ENCODE measurements at places on chromosomes 2 and 18.

DNA sequence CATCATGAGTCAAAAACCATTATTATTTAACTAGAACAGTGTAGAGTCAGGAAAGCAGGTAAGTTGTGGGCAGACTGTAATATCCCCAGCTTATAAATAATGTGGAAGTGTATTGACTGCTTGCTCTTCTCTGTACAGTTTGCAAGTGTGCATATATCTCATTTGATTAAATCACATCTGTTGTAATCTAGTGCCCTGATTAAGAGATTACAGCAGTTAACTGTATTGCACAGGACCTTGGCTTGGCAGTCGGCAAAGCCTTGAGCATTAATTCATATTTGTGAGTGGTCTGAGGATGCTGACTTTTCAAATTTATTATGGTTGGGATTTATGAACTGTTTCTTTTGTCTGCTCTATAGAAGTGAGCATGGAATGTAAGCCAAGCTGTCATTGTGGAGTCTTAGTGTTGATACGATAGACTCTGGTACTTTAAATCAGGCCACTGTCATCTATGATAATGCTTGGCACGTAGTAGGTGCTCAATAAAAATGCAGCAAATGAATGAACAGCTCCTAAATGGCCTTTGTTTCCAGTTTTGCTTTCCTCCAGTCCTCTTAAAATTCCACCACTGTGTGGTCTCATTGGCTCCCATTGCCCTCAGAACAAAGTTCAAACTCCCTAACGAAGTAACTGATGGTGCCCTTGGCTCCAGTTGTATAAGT, 48.3 kb downstream of the RAB31 start:
- no peak for DNase-seq

DNA sequence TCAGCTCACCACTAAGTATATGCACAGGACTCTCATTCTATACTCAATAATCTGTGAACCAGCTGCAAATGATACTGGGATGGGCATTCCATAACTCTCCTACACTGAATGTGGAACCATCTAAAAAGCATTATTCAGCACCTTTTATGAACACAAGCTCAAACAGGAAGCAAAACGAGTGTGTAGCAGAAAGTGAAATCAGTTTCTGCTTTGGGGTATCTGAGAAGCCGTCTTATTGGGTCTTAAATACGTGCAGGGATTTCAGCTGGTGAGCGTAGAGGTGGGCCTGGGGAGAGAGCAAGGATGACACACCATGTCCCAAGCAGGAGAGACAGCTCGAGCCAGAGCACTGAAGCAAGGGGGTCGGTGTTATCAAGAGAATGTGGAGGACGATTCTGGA, 120.0 kb upstream of the TTN start:
- DNase-seq: no peak

DNA sequence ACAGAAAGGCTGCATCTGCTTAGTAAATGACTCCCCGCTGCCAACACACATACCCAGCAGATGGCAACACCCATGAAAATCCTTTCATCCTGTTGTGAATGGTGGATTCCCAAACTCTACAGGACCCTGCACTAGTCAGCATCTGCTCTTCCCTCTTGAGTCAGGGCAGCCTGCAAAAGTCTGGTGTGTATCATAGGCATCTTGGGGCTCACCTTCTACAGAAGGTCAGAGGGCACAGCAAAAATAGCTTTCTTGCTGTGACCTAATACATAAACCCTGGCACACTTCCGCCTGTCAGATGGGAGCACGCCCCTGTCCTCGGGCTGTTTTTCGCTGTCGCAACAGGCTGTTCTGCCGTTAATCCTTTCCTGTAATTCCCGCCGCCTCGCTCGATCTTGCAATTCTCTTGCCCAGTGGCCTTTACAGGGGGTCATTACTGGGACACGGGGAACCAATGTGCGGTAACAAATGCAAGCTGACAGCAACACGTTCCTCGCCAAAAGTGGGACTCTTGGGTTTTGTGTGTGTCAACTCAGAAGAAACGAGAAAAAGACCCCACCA, 19.9 kb upstream of the SCYGR1 start:
- DNase-seq: no peak

GRCh38 chr2:112257575-112257974, 2.7 kb upstream of the ZC3H8 start:
- DNase-seq: peak; percentile 32

DNA sequence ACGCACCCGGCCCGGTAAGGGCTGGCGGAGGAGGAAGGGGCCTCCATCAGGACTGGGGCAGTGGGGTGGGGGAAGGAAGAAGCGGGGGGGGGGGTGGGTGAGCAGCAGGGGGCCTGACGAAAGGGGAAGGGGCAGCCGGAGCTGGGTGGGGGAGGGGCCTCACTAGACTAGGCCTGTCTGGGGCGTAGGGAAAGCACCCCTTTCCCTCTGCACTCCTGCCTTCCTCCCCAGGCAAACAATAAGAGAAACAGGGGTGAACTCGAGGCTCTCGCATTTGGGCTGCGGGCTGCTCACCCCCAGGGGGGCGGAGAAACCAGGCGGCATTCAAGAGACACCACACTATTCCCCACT, 82.7 kb upstream of the POMC start:
- no peak for DNase-seq

GRCh38 chr18:69737851-69738250, 209.8 kb downstream of the CD226 start:
- no peak for DNase-seq

DNA sequence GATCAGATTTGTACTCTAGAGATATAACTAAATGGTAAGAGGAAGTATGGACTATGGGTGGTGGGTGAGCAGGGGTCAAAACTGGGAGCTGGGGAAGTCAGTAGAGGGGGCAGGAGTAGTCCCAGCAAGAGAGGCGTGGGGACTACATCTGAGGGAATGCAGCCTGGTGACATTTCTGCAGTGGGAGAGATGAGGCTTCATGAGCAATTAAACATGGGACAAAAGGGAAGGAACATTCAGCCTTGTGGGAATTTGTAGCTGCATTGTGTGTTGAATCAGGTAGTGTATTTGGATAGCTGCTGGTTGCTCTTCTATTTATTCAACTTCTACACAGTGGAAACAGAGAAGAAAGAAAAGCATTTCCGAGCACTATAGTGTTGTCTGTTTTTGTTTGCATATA, 3.6 kb downstream of the CNOT11 start:
- DNase-seq: no peak

DNA sequence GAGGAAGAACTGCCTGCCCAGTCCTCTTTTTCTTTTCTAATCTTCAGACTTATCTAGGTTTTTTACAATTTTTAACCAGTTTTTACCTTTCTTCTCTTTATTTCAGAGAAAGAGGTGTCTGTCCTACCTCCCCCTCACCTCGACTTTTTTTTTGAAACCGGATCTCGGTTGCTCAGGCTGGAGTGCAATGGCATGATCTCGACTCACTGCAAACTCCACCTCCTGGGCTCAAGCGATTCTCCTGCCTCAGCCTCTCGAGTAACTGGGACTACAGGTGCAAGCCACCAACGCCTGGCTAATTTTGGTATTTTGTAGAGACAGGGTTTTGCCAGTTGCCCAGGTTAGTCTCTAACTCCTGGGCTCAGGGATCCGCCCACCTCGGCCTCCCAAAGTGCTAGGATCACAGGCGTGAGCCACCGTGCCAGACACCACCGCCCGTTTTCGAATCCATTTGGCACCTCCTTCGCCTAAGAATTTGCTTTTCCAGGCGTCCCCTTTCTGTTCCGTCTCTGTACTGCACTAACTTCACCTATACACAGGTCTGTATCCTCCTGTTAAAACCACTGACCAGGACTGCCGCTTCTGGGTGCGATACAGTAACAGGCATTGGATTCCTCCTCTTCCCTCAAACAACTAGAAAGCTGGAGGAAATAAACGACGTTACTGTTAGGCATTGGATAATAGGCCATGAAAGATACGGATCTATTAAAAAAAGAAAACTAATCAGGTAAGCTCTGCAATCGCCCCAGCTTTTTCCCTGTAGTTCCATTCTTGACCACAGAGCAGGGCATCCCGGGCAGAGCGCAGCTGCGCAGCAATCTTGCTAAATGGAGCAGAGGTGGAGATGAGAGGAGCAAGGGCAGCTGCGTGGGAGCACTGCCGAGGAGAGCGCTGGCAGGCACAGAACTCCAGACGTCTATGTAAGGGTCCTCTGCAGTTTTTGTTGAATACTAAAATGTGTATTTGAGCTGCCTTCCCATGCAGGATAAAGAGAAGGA, 69.9 kb downstream of the ZC3H6 start:
- DNase-seq: no peak

GRCh38 chr2:206718296-206718695, at the start of gene DYTN:
DYTN (minus strand) TSS chr2:206718396; CDS start chr2:206718279, 117 bp downstream.
- DNase-seq: no peak

GRCh38 chr2:226865710-226866109, 29.9 kb downstream of the RHBDD1 start:
- DNase-seq: no peak

GRCh38 chr2:233300401-233300800, 7.2 kb upstream of the SAG start:
- no peak for DNase-seq

DNA sequence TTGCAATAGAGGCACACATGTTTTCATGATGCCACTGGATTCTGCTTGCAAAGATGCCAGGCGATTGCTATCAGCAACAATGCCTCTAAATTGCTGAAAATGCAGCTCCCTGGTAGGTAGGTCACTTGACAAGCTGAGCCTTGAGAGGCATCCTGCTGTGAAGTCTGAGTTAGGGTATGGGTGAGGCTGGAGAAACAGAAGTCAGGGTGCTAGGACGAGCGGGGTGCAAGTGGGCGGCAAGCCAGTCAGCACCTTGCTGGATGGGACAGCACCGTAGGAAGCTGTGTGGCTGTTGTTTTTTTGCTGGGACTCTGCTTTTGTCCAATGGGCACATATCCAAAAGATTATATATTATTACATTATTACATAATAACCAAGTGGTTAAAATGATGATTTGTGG, 10.5 kb upstream of the CLIP4 start:
- DNase-seq: no peak

GRCh38 chr2:217922101-217923006, 80.4 kb downstream of the TNS1 start:
- no peak for DNase-seq

- no peak for DNase-seq
Measured at GRCh38 chr2:120405759-120406099, 59.8 kb downstream of the INHBB start.

DNA sequence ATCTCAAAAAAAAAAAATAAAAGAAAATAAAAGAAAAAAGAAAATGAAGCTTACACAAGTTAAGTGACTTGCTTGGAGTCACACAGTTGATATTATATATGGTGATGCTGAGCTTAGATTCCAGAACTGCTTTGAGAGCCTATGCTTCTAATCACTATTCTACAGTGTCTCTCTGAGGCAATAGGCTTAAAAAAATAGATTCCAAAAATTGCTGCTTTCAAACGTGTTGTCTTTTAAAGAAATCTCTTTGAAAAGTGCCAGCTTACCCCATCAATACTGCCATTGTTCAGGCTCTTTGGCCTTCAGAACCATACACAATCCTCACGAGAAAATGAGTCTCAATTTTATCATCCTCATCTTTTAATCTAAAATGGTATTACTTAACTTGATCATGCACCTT, 102.6 kb downstream of the CDK15 start:
- DNase-seq: peak; percentile 71

DNA sequence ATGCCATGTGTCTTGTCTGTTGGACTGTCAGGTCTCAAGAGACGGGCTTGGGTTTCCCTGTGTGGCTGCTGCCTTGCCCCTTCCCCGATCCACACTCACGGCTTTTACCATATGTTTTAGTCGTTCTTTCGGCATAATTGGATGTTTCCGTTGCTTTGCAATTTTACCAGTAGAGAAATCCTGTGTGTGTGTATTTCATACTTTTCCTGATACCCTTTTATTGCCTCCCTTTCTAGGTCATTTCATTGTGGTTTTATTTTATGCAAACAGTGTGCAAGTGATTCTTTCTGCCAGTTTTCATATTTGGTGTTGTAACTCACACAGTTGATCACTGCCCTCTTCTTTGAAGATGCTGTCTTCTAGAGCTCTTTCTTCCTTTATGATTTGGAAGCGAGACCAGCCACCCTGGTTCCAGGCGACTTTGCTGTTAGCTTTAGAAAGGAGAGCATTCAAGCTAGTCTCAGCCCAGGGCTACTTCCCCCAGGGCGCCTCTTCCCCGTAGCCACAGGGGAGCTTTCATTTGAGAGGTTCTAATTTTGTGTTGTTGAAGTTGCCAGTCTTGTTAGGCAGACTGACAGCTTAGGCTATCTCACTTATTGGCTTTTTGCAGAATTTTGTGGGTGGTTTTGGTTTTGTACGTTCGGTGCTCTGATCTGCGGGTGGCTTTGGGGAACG, 17.0 kb downstream of the SH3BP4 start:
- peak; percentile 49 for DNase-seq

GRCh38 chr2:143259368-143259958, 130.2 kb downstream of the ARHGAP15 start:
- DNase-seq: peak; percentile 63

DNA sequence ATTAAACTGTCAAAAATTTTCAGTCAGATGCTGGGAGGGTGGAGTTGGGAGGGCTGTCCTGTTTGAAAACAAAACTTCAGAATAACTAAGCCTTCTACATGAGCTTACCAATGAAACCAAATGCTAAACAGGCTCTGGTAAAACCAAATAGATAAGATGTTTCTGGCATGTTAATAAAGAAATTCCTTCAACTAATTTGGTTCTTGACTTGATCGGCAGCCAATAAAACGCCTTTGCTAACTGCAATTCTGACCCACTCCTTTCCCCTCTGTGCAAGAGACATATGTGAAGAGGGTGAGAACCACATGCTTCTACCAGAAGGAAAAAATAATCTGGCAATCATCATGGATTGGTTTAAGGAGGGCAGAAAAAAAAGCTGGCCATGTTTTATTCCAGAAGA, 20.9 kb downstream of the MAP4K3 start:
- peak; percentile 77 for DNase-seq

DNA sequence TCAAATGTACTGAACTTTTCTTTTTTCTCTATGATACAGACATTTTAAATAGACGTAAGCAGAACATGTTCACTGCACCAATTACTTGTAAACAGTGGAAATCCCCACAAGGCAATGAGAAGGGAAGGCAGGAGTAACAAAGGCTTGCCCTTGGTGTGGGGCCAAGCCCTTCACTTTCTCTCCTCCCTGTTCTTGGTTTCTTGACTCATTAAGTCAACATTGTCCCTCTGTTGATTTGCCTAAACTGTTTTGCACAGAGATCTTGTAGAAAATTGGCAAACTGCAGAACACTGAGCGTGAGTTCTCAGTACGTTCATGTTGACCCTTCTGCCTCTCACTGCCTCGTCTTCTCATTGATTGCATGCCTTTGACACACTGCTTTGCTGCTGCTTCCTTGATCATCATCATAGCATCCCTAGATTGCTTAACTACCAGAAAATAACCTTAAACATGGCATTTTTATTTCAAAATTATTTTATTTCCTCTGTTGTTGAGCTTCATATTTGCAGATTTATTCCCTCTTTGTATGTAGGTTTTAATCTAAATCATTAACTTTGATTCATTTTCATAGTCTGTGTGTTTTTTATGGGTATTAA, 257.7 kb downstream of the PTGR3 start:
- DNase-seq: peak; percentile 67

All from fibroblast of skin of right biceps (primary cell).